ENCODE measurements at places on chromosomes 2 and 18.

DNA sequence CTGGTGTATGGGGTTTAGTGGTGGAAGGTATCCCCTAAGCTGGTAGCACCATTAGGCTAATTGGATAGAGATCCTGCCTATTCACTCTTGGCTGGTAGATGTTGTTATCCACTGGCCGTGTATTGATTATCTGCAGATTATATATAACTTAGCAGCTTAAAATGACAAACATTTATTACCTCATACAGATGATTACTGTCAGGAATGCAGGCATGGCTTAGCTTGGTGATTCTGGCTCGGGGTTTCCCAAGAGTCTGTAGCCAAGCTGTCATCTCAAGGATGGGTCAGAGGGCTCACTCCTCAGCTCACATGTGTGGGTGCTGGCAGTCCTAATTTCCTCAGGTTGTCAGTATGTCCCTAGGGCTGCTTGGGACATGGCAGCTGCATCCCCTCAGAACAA is 465.8 kb downstream of the PARD3B start:
- no peak for DNase-seq

DNA sequence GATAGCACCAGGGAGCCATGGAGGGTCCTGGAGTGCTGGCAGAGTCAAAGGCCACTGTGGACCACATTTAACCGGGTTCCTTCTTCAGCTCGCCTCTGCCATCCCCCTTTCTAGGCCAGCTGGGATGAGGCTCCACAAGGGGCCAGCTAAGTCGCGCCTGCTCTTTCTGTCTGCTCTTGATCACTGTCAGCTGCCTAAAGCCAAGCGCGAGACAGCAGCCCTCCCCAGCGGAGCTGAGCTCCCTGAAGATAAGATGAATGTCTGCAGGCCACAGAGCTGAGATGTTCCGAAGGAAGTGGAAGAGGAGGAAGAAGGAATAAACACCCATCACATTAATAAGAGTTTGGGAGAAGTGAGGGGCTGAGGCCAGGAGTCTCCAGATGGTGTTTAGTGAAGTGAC is 99.6 kb downstream of the CELF4 start:
- no peak for DNase-seq

GRCh38 chr2:181828122-181828705 is 63.3 kb upstream of the ITPRID2 start:
- no peak for DNase-seq

GRCh38 chr18:23337599-23338444 is 115.3 kb upstream of the RIOK3 start:
- peak; percentile 17 for DNase-seq

DNA sequence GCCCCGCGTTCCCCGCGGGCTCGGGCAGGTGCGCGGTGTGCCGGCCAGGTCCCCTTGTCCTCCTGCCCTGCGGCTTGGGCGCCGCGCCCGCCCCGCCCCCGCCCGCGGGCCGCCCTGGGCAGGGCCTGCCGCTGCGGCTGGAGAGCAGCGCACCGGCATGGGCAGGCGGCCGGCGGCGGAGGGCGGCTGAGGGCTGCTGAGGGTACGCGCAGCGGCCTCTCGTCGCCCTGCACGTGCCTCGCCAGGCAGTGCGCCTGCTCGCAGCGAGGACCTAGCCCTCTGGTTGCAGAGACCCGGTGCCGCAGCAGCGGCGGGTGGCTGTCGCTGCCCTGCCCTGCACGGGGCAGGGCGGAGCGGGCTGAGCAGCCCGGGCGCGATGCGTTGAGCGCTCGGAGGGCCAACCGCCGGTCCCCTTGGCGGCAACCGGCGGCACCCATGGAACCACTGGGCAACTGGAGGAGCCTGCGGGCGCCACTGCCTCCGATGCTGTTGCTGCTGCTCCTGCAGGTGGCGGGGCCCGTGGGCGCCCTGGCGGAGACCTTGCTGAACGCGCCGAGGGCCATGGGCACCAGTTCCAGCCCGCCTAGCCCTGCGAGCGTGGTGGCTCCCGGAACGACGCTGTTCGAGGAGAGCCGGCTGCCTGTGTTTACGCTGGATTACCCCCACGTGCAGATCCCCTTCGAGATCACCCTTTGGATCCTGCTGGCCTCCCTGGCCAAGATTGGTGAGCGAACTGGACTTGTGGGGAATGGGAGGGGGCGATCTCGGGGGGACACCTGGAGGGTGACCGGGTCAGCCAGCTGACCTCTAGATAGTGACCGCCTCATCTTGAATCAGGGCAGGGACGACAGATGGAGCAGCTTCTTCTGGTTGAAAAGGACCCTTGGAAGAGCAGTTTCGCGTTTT is at the start of gene SLC9A2:
Gene SLC9A2 (plus strand): TSS at position 140 of the 906 bp plus-strand sequence. CDS start 296 bp downstream, at position 436.
- DNase-seq, result peak; percentile 31

DNA sequence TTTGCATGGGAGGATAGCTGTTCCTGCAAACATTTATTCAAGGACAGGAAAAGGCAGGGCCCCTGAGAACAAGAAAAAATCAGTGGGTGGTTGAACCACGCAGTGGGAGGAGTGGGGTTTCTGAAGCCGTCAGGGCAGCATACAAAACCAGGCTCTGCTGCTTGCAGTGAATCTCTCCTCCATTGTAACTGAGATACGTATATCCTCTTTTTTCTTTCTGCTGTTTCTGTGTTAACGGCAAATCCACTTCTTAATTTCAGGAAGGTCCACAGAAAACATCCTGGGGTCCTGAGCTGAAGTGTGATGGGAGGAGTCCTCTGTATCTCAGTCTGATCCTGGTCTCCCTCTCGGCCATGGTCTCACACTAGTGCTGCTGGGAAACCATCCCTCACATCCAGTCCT is 27.2 kb upstream of the KCNF1 start:
- no peak for DNase-seq

DNA sequence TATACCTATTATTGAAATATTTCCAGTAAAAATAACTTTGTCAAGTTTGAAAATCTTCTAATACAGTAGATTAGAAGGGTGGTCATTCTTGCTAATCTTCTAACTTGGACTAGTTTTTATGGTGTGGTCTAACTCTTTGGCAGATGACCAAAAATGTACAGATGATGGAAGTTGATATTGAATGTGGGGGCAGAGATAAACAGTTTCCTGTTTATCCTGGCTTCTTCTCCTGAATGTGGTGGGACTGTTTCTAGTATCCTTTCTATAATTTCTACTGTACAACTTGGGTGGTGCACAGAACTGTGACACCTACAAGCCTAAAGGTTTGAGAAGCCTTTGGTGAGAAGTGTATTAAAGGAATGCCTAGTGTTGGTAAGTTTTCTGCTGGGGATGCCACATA is 178.7 kb downstream of the PDE11A start:
- DNase-seq, result no peak

DNA sequence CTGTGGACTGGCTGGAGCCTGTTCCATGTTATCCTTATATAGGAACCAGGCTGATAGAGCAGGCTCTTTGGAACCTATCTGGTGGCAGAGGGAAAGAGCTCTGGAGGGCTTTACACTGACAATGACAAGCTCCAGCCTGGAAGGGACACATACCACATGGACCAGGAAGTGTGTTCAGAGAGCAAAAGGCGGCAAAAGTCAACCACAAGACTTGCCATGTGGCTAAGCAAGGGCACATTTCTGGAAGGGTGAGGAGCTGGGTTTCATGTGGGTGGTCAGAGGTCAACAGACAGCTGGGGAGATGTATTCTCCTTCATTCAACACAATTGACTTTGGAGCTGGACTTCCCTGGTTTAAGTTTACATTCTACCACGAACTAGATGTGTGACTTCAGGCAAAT is 325.2 kb downstream of the DYSF start:
- DNase-seq, result peak; percentile 0

GRCh38 chr2:154375579-154375931 is 322.9 kb upstream of the KCNJ3 start:
- no peak for DNase-seq

- DNase-seq, result no peak
Measured at GRCh38 chr2:88751768-88752167, 60.3 kb downstream of the RPIA start.

GRCh38 chr2:29106980-29107388 is 8.2 kb upstream of the CLIP4 start:
- DNase-seq, result no peak

DNA sequence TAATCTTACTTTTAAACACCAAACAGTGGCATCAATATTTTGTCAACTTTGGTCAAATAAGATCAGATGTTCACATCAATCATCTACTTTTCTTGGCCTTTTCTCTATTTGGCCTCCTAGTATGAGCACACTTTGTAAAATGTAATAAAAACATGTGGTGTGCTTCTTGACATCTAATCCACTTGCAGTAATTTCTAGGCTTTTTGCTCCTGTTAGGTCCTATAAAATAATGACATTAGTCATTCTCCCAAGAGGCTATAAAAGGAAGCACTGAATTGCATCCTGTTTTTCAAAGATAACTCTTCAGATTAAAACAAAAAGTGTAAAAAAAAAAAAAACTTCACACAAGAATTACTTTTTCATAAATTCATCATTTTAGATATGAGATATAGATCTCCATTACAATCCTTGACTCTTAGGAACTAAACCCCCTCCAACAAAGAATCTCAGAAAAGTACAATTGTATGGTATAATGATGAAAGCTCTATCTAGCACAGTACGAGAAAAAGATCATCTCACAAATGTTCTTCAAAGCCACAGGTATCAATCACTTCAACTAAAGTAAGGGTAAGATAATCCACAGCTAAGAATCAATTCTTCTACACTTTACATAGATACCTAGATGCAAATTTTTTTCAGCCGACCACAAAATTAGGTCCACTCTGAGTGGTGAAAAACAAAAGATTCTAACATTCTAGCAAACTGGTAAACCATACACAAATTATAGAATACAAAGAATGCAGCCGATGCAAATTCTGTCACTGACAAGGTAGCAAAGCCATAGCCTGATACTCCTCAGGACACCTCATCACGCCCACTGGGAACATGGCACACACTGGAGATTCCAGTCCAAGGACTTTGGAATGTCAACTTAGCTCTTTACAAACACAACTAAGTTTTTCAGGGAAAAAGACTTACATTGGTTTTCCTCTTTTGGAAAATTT is 2.7 kb downstream of the BCL2 start:
- no peak for DNase-seq

DNA sequence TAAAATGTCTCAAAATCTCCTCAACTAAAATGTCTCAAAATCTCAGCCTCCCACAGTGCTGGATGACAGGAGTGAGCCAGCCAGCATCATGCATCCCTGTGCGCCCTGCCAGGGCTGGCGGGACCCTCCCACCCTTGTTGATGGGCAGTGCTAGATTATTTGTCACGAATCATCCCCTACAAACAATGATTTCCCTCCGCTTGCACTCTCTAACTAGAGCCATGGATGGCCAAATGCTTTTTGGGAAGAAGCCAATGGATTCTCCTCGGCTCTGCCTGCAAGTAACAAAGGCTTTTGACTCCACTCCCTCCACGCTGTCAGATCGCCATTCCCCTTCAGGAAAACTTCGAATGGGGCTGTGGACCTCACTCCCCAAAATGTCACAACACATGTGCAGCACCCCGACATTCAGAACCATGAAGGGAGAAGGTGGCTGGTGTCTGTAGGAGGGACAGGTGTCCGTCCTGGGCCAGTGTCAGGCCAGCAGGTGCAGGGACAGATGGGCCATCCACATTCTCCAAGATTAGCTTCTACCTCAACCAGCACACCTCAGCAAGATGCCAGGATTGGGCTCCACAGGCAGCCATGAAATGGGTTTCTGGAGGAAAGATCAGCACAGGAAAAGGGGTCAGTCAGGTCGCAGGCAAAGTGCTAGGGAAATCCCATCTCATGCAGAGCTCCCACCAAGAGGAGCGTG is 11.5 kb downstream of the AMER3 start:
- DNase-seq, result no peak

DNA sequence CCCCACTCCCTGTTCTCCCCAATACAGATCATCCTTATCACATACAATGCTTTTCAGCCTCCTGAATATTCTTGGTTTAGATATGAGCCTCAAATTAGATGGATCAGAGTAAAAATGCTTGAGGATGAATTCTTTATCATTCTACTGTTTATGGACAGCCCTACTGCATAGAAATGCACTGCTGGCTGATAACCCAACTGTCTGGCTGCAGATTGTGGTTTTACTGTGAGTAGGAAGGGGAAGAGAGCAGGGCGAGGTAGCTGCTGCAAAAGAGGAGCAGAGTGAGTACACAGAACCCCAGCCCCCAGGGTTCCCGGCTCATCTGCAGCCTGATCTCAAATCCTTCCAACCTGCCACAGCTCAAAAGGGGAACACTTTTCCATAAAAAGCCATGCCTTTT is 29.4 kb upstream of the NCOA1 start:
- no peak for DNase-seq

DNA sequence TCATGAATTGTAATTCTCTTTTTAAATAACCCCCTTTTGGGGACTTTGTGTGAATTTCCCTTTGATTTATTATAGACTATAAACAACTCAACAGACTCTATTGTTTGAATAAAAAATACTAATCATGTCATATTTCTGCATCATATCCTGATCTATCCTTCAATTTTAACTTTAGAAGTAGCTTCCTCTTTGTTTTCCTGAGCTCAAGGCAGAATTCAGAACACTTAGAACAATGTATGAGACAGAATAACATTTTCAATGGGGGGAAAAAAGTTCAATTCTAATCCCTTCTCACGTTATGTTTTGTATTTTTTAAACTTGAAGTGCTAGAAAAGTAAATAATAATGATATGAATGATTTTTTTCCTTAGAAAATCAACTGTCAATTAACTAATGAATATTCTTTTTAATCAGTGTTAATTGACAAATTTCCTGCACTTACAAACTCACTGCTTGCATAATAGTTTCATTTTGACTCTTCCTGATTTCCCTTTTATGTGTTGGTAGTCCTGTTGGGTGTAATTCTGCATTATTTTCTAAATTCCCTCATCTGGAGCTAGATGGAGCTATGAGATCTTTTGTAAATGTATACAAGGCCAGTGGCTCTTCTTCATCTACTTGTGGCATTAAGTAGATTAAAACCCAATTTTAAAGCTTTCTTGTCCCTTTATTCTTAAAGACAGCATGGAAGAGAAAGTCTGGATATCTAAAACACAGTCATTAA is 326.1 kb downstream of the PARD3B start:
- DNase-seq, result no peak

- no peak for DNase-seq
Measured at GRCh38 chr2:46299365-46300263, 2.4 kb downstream of the EPAS1 start.

DNA sequence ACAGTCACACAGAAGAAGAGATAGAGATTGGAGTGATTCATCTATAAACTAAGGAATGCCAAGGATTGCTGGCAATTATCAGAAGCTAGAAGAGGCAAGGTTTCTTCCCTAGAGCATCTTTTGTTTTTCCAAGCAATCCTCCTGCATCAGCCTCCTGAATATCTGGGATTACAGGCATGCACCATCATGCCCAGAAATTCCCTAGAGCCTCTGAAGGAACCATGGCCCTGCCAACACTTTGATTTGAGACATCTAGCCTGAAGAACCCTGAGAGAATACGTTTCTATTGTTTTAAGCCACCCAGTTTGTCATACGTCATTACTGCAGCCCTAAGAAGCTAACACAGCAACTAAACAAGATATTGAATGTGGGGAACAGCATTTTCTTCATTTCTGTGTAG is 525.0 kb downstream of the ERBB4 start:
- no peak for DNase-seq

- DNase-seq, result no peak
Measured at GRCh38 chr2:39492095-39492590, 55.1 kb upstream of the MAP4K3 start.

Measured in neural crest cell (in vitro differentiated cells).